ENCODE measurements at places on chromosomes 5 and 9. TPM values are rescaled to one million over a fixed set of nuclear protein-coding genes. Genes with fewer than 3 reads are reported as not detected.

The HEXB gene
- 29.8 TPM for total RNA-seq

- no peak for DNase-seq
Measured at GRCh38 chr5:33476992-33477391, 36.2 kb downstream of the TARS1 start.

The PKN3 gene
- 0.41 TPM for total RNA-seq

The WHRN gene
- 0.41 TPM for total RNA-seq

The DOK3 gene
- 3.3 TPM for total RNA-seq

GRCh38 chr9:16864649-16865434 is 5.6 kb downstream of the BNC2 start:
- no peak for DNase-seq

DNA sequence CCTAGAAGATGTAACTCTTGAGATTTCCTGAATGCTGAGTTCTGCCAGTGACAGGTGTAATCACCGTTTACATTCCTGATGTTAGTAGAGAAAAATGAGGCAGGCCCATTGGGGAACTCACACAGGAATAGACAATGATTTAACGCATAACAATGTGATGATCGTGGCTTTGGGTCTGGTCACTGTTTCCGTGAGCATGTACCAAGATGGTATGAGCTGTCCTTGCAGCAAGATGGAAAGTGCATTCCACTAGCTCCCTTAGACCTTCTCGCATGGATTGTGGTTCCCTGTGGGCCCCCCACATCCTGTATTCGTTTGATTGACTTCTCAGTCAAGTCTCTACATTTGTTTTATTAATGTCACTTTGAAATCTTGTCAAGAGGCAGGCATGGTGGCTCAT is 124.0 kb upstream of the DAP start:
- DNase-seq = no peak
